ENCODE measurements at places on chromosomes 2 and 18. TPM values are rescaled to one million over a fixed set of nuclear protein-coding genes. Genes with fewer than 3 reads are reported as not detected.

PLGLB2 gene
- 1.8 TPM for total RNA-seq

SEPTIN10 gene
- 122 TPM for total RNA-seq

ARHGAP15 gene
- not detected for total RNA-seq

HOXD12 gene
- total RNA-seq = not detected

FIGN gene
- total RNA-seq = not detected

NTSR2 gene
- not detected for total RNA-seq

FSHR gene
- total RNA-seq = not detected

DLX2 gene
- not detected for total RNA-seq

LYG2 gene
- total RNA-seq = not detected

CHRND gene
- total RNA-seq = not detected

MAB21L4 gene
- total RNA-seq = not detected

KCNG2 gene
- total RNA-seq = 0.43 TPM

CEP192 gene
- total RNA-seq = 27.8 TPM

DTNA gene
- total RNA-seq = 0.26 TPM

SCN1A gene
- 0.09 TPM for total RNA-seq

ACADL gene
- total RNA-seq = not detected

Measured in dermis lymphatic vessel endothelial cell (primary cell).